Naive thymus-derived CD8-positive, alpha-beta T cell (primary cell): ENCODE measurements at places on chromosomes 7 and 10. TPM values are rescaled to one million over a fixed set of nuclear protein-coding genes. Genes with fewer than 3 reads are reported as not detected.

CABCOCO1 gene
- not detected for total RNA-seq

FRMPD2 gene
- not detected for total RNA-seq

GRCh38 chr10:62813981-62814380, 2.2 kb downstream of the EGR2 start:
- no peak for DNase-seq

- DNase-seq = no peak
Measured at GRCh38 chr10:101286248-101287046, 57.2 kb upstream of the LBX1 start.

DNA sequence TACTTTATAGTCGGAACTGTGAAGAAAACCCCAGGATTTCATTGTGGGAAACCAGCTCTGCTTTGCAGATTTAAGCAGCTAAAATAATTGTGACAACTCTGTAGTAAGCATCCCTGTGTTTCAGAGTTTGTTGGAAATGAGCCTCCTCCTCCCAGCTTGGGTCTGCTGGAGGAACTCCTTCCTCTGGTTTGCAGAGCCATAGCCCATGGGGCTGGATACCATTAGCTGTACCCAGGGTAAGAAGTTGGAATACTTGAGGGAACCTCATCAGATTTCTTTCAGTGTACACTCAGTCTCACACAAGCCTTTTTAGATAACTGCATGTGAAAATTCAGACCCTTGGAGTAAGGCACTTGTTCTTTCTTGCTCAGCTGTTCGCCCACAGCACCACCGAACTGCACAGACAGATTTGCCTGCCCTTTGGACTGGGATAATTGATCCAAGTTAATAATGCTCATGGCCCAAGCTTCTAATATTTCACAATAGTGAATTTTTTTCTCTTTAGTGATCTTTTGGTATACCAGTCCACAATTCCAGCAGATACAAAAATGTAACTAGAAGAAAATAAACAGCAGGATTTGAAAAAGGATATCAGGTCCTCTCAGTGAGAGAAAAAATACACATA, 467.4 kb upstream of the FZD8 start:
- DNase-seq = no peak
